ENCODE measurements at places on chromosomes 11 and 22.
A peak's percentile ranks its signal among the peaks of the same experiment; 100 is the strongest.

DNA sequence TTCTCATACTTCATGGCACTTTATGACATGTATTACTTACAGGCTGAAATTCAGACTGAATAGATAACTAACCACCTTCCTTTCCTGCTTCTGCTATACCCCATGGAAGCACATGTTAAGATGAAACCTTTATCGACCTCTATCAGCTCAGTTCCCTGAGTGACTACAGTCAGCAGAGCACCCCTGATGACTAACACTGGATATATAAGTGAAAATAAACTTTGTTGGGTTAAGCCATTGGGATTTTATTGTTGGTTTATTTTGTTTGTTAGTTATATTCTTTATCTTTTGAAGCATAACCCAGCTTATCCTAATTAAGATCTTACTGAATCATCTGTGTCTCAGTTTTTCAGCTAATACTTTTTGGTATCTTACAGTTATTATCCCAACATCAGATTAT, 23.0 kb upstream of the MAML2 start:
- DNase-seq, result no peak

- DNase-seq, result no peak
Observed at GRCh38 chr11:35166369-35167360, 27.7 kb downstream of the CD44 start.

DNA sequence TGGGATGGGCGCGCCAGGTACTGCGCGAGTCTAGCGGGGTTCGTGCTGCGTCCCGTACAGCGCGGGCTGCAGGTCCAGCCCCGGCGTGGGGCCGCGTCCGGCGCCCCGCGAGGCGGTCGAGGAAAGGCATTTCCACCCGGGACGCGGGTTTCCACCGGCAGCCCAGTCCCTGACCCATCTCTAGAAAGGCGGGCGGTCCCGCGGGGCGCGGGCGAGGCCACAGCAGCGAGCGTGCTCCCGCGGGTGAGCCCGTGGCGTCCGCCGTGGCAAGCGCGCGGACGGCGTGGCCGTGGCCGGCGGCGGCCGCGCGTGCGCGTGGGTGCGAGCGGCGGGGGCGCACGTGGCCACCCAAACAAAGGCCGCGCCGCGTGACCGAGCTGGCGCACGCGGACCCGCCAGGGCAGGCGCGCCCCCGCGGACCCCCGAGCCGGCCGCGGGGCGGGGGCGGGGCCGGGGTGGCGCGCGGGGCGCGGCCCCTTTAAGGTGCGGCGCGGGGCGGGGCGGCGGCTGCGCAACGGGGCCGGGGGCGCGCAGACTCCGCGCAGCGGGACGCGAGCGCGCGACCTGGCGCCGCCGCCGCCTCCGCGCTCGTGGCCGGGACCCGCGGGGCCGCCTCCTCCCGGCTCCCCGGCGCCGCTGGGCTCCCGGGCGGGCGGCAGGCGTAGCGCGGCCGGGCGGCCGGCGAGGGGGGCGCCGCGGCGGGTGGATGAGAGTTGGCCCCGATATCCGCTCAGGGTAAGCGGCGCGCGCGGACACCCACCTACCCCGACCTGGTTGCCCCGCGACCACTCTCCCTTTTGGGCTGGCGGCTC, 39.3 kb upstream of the CELSR1 start:
- DNase-seq, result peak; percentile 27

- no peak for DNase-seq
Observed at GRCh38 chr22:27668828-27669797, 132.4 kb downstream of the MN1 start.

DNA sequence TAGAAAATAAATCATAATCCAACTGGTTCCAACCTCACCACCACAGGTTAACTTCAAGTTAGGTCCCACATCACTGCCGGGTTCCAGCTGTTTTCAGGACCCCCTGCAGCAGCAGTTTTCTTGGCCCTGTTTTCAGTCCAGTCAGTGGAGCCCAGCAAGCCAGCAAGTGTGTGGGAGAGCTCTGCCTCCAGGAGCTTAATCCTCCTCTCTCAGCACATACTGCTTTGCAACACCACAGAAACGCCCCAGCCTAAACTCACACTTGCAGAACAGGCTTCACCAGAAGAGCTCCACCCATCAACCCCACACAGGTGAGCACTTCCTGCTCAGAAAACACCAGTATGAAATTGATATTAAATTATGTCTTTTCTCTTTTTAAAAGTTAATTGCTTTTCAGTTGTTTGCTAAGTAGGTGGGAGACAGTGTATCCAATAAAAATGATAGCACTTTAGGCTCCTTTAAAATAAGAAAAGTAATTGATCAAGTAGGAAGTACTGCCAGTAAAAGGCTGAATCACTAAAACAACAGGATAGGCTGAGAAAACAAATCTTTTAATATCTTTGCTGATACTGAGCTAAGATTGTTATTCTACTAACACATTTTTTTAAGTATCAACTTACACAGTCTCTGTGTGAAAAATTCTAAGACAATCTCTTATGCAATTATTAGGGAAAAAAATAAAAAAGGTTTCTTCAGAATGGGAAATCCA, 81.5 kb upstream of the TP53AIP1 start:
- DNase-seq, result no peak

DNA sequence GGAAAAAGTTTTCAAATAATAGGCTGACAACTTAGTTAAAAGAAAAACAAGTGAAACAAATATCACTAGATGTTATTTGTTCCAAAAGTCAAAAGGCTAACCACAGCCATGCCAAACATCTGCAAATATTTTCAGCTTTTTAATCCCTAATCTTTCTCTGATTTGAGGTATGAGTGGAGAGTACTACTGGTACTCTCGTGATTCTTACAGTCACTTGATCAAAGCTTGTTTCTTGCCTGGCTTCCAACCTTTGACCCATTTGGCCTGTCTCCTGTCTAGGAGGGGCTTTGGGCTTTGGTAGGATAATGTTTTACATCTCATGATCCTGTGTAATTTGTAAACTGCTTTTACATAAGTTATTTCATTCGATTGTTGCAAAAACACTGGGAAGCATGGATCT, 301.8 kb upstream of the SORL1-AS1 start:
- DNase-seq, result no peak

DNA sequence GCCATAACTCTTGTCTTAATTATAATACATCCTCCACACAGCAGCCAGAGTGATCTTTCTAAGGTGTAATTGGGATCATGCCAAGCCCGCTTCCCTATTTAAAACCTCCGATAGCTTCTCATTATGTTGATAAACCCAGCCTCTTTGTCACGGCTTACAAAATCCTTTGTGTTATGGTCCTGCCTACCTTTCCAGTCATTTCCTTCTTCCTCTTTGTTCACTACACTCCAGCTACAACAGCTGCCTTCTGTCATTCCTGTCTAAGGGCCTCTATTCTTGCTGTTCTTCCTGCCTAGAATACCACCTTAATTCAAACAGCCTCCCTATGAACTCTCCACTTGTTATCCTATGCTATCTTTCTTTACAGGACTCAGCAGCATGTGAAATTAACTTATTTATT, 70.6 kb upstream of the CAPRIN1 start:
- no peak for DNase-seq

DNA sequence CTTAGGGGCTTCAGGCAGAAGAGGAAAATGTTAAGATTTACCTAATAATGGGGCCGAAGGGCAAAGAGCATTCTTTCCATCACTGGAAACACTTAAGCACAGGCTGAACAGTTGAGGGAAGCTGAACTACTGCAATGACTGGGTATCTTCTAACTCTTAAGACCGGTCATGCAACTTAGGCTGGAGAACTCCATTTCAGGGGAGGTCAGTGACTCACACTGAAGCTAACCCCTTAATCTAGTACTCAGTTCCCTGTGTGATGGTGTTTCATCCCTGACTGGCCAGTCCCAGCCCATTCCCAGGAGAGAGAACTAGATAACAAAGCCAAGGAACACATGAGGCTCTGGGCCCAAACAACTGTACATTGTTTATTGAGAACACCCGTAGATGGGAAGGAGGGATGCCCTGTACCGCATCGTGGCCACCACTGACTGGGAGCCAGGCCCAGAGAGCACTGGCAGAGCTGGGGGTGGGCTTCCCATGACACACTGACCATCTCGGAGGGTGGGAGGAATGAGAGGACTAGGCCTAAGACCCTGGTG, 10.5 kb downstream of the RPL27A start:
- DNase-seq, result no peak

DNA sequence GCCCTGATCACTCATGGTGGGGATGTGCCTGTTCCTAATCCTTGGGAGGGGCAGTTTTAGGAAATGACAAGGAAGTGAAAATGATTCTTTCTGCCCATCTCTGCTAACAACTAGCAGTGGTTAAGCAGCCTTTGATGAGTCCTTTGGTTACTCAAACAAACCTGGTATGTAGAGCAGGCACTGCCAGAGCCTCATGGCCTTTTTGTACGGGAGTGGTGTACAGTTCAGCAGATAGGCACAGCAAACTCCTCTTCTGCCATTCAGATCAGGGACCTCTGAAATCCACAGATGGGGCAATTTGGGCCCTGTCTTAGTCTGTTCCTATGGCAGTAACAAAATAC, 66.2 kb downstream of the FZD4 start:
- no peak for DNase-seq

DNA sequence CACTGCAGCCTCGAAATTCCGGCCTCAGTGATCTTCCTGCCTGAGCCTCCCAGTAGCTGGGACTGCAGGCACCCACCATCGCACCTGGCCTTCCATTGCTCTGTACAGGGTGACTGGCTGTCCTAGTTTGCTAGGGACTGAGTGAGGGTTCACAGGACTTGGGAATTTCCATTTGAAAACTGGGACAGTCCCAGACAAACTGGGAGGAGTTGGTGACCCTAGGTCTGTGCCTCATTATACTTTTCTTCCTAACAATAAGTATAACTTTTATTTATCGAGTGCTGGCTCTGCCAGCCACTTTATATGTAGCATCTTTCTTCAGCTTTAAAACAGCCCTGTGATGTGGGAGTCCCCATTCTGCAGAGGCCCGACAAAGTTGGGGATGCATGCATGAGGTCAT, 25.5 kb downstream of the TCP11L1 start:
- no peak for DNase-seq

GRCh38 chr11:68804786-68805185, 36.9 kb downstream of the CPT1A start:
- DNase-seq, result no peak

GRCh38 chr11:79097246-79097875, 343.5 kb downstream of the TENM4 start:
- DNase-seq, result no peak

DNA sequence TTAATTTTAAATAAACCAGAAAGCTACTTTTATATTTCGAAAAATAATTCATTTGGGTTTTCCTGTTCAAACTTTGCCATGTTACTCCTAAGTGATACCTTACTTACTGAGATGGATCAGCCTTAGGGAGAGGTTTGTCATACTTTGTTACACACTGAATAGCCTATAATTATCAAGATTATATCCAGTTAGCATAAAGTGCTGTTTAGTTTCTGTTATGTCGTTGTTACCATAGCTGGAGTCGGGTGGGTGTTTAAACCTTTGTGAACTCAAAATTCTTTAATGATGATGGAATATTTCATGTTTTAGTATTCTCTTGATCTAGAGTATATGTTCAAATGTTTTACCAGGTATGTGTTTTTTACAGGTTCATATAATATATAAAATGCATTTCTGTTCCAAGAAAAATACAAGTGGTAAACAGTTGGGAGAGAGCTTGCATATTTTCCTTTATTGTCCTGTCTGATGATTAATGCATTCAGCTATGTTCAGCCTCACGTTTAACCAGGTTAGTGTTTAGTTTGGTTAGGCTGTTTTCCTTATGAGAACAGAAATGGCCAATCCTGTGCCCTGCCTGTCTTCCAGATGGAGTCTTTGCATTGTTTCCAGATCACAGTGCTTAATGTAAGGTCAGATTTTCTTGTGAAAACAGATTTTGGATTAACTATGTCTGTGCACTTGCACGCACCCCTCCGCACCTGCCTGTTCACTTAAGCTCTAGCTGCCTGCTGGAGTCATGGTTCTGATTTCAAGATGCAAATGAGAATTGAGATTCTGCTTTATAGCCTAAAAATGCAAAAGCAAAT, 105.6 kb downstream of the ATXN10 start:
- DNase-seq, result no peak

DNA sequence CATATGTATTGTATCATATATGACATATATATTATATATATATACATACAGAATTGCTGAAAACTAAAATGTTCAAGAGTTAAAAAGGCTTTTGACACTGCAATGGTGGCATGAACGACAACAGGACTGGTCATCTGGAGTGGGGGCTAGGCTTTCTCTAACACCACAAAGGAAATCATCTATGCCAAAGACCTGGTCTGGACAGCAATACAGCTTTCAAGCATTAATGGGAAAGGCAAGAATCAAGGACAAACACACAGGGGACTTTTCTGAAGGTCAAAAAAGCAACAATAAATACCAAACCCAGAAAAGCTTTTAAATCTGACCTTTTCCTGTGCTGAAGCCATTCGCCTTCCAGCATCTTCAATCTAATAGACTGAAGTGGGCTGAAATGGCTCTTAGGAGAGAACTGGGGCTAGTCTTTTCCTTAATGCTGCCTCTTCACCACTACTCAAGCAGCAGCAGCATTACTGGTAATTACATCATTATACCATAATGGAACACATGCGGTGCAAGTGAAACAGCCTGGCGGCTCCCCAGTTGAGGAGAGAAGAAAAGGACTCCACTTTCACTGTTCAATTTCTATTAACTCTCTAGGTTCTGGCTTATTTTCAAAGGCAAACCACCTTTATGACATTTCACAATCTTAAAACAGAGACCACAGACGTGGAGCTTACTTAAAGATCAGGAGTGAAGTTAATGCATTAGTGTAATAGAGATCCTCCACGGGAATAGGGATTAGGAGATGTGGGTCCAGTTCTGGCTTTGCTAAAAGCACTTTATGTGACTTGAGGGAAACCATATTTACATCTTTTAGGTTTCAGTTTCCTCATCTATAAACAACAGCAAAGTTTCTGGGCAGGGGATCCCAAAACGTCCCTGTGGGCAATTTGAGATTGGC, 63.0 kb downstream of the GAB2 start:
- DNase-seq, result no peak

DNA sequence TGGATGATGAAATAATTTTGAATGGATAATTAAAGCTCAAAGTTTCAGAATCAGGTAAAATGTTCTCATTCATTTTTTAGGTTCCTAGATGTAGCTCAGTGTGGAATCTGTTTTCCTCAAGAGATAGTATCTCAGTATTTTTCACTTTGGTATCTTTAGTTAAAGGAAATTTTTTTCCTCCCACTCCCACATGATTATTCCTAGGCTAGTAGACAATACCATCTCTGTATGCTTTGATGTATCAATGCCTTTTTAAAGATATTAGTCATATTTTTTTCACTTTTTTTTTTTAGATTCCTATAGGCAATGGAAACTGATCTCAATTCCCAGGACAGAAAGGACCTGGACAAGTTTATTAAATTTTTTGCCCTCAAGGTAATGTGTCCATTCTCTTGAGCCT, 26.6 kb downstream of the ATG13 start:
- no peak for DNase-seq

DNA sequence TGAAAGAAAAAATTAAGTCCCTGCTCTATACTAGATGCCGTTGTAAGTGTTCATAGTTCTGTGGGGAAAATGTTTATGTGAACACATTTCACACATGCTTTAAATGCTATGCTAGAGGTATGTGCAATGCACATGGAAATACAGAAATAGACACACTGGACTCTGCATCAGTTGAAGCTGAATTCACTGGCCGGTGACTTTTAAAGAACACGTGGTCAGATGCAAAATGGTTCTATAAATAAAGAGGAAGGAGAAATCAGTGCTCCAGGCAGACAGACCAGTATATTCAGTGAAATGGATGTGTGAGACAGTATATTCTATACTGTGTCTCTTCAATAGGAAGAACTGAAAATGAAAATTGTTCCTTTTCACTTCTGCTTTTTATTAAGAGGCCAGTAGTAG, 29.9 kb downstream of the TRPC6 start:
- DNase-seq, result no peak

GRCh38 chr11:65434667-65435410, 12.2 kb downstream of the NEAT1 start:
- DNase-seq, result no peak

- DNase-seq, result peak; percentile 44
Observed at GRCh38 chr22:49992921-49993648, 19.5 kb downstream of the IL17REL start.

Measured in stimulated activated CD8-positive, alpha-beta memory T cell treated with anti-CD3 and anti-CD28 coated beads, Interleukin-7, amount 100 ng/mL, for 24 hours (primary cell).